ENCODE measurements at places on chromosomes 3 and 15.
A peak's percentile ranks its signal among the peaks of the same experiment; 100 is the strongest.

GRCh38 chr15:27671819-27672437, 427.2 kb downstream of the OCA2 start:
- no peak for DNase-seq

- peak; percentile 47 for DNase-seq
These were observed 14.5 kb downstream of the LAMP3 start for GRCh38 chr3:183148056-183148455.

DNA sequence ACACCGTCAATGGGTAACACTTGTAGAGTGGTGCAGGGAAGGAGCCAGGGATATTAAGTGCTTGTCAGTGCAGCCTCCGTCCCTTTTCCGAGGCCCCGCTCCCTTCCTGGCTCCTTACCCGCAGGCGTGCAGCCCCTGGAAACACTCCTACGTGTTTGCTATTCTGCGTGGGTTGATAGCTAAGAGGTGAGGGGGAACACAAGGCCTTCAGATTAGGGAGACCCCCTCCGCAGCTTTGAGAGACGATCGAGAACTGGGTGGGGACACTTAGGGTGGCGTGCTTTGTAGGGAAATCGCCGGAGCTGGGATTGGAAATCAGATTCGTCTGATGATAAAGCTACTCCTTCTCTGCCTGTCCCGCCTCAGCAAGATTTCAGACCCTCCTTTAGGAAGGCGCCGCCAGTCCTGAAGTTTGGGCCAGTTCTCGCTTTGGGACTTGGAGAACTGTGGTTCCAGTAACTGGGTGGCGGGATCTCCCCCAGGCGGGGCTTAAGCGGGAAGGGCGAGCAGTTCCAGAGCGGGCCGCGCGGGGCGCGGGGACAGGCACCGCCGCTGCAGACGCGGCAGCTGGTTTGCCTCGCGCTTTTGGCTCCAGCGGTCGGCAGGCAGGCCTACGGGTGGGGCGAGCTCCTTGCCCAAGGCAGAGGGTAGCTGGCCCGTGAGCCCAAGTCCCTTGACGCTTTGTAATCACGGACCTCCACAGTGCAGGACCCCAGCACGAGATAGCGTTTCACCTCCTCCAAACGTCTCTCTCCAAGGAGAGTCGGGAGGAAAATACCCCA, 8.0 kb upstream of the FAM107A start:
- peak; percentile 44 for DNase-seq

GRCh38 chr3:129936757-129937156, 37.8 kb upstream of the TRH start:
- peak; percentile 69 for DNase-seq

GRCh38 chr3:160956785-160957184, 148.4 kb downstream of the B3GALNT1 start:
- DNase-seq: no peak

DNA sequence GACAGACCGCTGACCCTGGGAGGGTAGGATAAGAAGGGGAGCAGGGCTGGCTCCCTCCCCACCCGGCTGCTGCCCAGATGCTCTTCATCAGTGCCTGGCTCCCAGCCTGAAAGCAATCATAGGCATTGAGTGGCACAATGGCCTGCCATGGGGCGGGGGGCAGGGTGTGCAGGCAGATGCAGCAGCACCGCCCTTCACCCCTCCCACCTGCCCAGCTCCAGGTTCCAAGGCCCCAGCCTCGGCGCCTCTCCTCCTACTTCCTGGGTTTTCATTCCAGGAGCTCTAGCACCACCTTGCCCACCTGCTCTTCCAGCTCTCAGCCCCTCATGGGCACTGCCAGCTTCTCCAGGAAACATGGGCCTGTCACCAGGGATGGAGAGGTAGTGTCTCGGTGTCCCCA, 101.7 kb downstream of the MEGF11 start:
- no peak for DNase-seq

DNA sequence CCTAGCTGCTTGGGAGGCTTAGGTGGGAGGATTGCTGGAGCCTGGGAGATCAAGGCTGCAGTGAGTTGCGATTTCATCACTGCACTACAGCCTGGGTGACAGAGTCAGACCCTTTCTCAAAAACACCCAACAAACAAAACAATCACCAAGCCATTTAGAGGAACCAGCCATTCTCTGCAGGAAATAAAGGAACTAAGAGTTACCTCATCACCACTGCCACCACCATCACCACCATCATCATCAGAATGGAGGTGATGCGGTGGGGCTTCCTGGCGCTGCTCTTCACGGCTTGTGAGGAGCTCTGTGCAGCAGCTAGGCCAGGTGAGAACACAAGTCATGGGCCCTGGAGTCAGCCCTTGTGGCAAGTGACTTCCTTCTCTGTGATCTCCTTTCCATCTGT, 37.7 kb upstream of the KLHL25 start:
- DNase-seq: no peak

DNA sequence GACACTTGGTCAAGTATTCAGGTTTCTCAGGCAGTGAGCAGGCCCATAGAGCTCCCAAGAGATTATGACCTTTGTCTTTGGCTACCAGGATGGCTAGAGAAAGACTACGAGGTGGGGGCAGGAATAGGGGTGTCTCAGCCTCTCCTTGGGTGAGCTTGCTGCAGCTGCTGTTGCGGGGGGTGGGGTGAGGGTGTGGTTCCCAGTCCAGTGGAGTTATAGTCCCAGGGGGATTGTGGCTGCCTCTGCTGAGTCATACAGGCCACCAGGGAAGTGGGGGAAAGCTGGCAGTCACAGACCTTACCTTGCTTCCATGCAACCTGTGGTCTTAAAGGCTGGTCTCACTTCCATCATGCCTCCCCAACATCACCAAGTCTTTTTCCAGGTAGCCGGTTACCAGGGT, 31.7 kb downstream of the ATP2C1 start:
- DNase-seq: no peak

DNA sequence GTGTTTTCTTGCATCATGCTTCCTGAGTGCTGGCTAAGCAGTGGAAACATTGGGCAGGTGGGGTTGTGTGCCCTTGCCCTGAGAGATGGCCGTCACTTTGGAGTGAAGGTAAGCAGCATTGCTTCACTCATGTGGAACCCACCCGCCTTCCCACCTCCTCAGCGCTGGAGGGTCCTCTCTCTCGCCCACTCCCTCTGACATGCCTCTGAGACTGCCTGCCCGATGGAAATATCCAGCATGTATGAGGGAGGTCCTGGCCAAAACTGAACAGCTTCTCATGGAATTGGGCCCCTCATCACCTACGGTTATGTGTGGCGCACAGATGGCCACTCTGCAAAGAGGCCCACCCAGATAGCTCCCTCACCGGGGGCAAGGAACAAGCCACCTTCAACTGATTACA, 48.6 kb downstream of the SMAD3 start:
- DNase-seq: no peak

GRCh38 chr3:9012521-9012920, 49.2 kb upstream of the RAD18 start:
- no peak for DNase-seq

- no peak for DNase-seq
These were observed 137.3 kb upstream of the KBTBD8 start for GRCh38 chr3:66860771-66861170.

GRCh38 chr3:154953538-154953937, 126.6 kb upstream of the MME start:
- no peak for DNase-seq

DNA sequence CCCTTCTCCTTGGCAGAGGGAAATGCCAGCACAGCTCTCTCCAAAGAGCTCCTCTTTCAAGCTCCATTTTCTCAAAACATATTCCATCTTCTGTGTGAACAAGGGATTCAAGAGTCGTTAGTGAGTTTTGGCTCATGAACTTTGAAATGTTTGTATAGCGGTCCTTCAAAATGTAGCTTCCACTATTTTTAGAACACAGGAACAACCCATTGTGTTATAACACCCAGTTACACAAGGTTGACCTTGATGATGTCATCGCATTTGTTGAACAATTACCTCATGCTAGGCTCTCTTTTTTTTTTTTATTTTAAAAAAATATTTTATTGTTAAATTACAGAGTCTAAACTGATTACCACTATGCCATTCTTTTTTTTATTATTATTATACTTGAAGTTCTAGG, 251.7 kb downstream of the THSD4 start:
- no peak for DNase-seq

GRCh38 chr15:65839985-65840384, 29.3 kb upstream of the RAB11A start:
- no peak for DNase-seq

DNA sequence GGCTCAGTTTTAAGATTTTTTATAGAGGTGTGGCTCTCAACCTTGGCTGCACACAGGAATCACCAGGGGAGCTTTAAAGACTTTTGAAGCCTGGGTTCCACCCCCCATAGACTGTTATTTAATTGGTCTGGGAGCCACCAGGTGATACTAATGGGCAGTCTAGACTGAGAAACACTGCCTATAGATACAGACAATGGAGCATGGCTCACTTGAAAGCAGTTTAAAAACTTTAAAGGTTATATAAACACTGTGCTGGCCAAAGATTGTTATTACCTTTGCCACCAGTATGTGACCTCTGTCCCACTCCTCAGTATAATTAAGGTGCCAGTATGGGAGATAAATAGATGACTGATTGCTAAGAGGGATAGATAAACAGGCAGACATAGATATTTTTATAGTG, 3.8 kb downstream of the GOLIM4 start:
- no peak for DNase-seq

GRCh38 chr3:184142199-184142598, 7.0 kb downstream of the EIF2B5 start:
- DNase-seq: no peak

GRCh38 chr3:18729671-18730070, 304.5 kb upstream of the SATB1 start:
- DNase-seq: peak; percentile 26

GRCh38 chr3:140205598-140205997, 270.6 kb downstream of the CLSTN2 start:
- no peak for DNase-seq

DNA sequence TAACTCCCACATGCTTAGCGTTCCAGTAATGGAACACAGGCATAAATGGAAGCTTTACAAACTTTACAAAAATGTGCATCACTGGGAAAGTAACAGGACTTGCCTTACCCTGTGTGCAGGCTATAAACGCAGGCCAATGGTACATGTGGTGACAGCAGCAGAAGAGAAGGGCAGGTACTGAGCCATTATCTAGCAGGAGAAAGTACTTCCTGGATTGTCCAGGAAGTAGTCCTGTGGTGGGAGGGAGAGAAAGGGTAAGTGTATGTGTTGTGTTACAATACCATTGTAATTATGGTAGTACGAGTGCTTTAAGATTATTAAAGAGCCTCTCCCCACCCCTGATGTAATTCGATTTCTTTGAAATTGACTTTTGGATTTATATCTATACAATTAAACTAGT, 5.3 kb downstream of the ATP1B3 start:
- DNase-seq: no peak

DNA sequence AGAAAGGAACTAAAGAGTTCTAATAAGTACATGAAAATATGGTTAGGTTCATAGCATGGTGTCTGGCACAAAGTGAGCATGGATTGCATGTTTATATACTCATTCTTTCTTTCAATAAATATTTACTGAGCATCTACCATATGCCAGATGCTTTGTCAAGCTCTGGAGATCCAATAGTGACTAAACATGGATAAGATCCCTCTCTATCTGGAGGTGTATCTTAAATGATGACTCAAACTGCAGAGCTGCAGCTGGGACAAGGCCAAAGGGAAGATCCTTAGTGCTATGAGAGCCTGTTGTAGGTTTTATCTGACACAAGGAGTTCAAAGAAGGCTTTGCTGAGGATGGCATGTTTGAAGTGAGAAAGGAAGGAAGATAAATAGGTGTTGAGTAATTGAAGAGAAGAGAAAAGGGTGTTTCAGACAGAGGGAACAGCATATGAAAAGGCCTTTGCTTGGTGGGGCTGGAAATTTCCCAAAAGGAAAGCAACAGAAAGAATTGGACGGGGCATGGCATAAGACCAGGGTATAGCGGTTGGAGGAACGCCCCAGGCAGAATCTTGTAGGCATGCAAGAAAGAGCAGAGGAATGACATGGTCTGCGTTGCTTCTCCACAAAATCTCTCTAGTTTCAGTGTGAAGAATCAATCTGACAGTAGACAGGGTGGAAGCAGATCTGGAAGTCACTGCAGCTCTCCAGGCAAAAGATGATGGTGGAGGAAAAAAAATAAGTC, 239.9 kb upstream of the LRTM1 start:
- peak; percentile 69 for DNase-seq

DNA sequence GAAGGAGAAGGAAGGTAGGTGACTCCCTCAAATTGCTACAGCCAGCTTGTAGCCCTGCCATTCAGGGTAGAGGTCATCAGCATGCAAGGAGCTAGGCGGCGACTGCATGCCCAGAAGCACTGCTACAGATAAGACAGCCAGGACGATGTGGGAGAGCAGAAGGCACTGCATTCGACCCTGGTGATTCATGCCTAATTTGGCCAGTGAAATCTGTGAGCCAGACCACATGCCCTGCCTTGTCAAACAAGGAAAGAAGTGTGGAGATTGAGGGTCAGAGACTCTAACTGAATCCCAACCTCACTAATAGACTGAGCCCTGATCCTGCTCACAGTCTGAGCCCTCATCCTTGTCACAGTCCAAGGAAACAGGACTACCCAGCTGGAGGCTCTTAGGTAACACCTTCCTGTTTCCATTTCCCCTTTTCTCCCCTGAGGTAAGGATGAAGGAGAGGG, 86.6 kb downstream of the LINGO1 start:
- peak; percentile 100 for DNase-seq

DNA sequence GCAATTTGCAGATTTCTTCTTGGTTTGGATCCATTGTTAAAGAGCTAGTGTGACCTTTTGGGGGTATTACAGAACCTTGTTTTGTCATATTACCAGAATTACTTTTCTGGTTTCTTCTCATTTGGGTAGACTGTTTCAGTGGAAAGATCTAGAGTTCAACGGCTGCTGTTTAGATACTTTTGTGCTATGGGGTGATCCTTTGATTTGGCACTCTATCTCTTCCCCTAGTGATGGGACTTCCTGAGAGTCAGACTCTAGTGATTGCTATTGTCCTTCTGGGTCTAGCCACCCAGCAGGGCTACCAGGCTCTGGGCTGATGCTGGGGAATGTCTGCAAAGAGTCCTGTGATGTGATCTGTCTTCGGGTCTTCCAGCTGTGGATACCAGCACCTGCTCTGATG, 46.3 kb upstream of the GADL1 start:
- no peak for DNase-seq

GRCh38 chr3:128081846-128082245, 29.6 kb downstream of the SEC61A1 start:
- DNase-seq: no peak

GRCh38 chr15:38005953-38006808, 71.7 kb downstream of the TMCO5A start:
- DNase-seq: no peak

DNA sequence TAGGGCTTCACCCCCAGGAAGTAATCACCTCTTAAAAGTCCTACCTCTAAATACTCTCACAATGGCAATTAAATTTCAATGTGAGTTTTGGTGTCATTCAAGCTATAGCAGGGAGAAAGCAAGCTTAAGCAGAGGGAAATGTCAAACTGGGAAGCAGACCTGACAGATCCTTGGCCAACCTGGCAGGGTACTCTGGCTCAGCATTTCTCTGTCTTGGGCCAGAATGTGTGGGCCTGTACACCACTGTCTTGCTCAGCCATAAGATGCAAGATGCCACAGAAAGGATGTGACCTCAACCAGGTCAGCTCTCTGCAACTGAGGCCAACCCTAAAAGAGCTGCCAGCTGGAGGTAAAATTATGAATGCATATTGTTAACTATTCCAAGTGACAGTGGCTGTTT, 130.6 kb upstream of the CMC1 start:
- DNase-seq: no peak

- peak; percentile 15 for DNase-seq
These were observed 107.7 kb upstream of the RPL32 start for GRCh38 chr3:12948891-12949711.

GRCh38 chr15:83720468-83720867, 66.5 kb downstream of the ADAMTSL3 start:
- no peak for DNase-seq

- no peak for DNase-seq
These were observed 111.3 kb upstream of the BCL6 start for GRCh38 chr3:187856555-187856954.

- peak; percentile 34 for DNase-seq
These were observed 108.0 kb downstream of the MFSD1 start for GRCh38 chr3:158909870-158910269.
